ENCODE measurements at places on chromosomes 11 and 22. TPM values are rescaled to one million over a fixed set of nuclear protein-coding genes. Genes with fewer than 3 reads are reported as not detected.

The MFRP gene
- not detected for polyA plus RNA-seq

The SLC5A4 gene
- polyA plus RNA-seq = 0.91 TPM

The PEX26 gene
- polyA plus RNA-seq = 19.3 TPM

The MRGPRX4 gene
- polyA plus RNA-seq = not detected

The APOC3 gene
- 7.9 TPM for polyA plus RNA-seq

The FAM118B gene
- 28.6 TPM for polyA plus RNA-seq

The SAA4 gene
- polyA plus RNA-seq = 0.22 TPM

DNA sequence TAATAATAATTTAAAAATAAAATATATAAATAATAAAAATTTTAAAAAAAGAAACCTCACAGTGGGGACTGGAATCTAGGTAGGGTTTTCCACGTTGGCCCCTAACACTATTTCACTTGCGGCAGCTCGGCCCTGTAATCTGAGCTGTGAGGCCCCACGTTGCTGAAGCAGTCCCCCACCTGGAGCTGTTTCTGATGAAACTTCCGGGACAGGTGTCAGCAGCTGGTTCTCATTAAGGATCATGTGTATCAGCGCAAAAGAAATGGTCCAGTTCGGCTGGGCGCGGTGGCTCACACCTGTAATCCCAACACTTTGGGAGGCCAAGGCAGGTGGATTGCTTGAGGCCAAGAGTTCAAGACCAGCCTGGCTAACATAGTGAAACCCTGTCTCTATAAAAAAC is 17.3 kb downstream of the RHOD start:
- DNase-seq = no peak

DNA sequence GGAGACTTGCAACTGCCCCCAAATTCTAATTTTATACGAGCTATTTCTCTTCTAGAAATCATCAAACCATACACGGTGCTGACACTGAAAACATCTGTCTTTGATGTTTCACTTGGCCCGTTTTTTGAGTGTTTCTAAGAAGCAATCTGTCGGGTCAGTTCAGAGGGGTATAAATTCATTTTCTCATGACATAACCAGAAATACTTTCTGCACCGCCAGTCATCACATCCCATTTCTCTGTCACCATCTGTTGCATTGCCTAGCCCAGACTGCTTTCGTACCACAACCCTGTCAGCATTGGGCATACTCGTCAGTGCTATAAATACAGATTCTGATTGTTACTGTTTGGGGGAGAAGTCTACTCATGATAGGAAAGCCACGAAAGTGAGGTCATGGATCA is 63.1 kb upstream of the CCDC90B start:
- DNase-seq = peak; percentile 14

DNA sequence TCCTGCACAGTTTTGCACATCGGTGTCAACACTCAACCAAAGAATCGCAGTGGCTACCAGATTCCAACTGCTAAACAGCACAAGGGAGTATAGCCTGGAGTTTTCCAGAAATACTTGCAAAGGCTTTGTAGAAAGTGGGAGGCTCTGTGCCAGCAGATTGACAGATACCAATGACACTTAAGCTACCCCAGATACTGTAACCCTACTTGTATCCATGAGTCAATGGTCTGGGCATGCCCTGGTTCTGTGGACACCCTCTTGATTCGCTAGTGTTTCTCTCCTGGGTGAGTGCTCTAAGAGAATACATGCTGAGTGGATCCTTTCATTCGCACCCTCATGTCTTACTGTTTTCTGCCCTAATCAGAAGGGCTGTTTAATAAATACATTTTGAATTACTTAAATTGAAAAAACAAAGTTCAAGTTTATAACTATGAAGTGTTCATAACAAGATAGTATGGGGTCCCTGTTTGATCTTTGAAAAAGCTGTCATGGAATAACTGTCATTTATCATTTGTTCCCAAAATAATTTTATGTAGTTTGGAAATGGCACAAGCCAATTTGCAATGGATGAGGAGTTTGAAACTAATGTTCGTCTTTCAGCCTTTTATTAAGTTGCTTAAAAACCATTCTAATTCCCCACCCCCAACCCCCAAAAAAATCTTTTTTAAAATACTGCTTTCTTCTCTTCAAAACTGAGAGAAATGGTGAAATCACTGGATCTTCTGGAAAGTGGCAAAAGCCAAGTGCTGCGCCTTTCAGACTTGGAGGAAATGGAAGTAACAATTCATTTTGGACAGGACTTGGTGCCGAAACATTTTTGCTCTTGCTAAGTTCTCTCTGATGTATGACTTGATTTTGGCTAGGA is 600.5 kb upstream of the TENM4 start:
- no peak for DNase-seq

DNA sequence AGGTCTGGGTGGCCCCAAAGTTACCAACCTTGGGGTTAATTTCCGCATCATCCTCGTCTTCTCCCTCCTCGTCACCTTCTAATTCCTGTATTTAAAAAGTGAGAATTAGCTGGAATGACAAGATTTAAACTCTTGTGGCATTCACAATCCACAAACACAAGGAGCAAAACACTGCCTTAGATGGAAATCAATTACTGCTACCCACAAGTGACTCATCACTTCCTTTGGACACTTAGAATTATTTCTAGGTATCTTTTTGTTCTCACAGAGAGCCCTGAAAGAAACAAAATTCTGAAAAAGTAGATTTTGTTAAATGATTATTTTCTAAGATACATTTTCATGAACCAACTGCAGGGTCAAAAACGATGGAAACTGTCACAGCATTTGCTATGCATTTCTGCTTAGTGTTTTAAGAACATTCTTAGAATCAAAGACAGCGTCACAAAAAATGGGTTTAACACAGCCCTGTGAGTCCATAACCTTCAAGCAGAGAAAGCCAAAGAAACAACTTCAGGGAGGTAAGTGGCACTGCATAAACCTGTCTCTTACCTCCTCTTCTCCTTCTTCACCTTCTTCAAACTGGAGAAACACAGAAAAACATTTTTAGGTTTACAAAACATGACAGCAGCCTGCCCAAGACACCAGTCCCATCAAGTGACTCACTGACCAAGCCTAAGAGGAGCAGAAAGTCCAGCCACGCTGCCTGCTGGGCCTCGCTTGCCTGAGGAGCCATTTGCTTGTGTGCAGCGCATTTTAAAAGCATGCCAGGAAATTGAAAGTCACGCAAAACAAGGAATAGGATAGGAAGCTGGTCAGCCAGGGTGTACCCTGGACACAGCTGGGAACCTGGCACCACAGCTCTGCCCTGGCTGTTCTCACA is 22.3 kb upstream of the PHLDA2 start:
- no peak for DNase-seq

DNA sequence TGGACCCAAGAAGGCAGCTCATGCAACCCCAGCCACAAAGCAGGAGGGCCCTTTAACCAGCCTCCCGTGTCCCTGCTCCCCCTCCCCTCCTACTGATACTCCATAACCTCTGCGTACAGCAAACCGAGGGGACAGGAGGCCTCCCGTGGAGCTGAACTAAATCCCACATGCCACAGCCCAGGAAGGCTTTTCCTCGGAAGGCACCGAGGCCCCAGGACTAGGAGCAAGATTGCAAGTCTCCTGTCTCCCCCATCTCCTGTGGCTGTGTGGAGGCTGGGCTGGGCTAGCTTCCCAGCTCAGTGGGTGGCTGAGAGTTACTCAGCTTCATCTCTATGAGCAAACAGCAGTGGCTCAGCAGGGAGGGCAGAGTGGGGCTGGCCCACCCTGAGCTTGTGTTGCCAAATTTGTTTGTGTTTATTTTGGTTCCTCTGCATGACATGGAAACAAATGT is 62.7 kb upstream of the NECTIN1 start:
- no peak for DNase-seq

- no peak for DNase-seq
Measured at GRCh38 chr11:78539506-78539905, 35.2 kb downstream of the NARS2 start.

GRCh38 chr11:124769806-124770774 is 8.0 kb upstream of the ESAM start:
- no peak for DNase-seq

- DNase-seq = no peak
Measured at GRCh38 chr22:46714550-46714949, 23.5 kb downstream of the CERK start.

DNA sequence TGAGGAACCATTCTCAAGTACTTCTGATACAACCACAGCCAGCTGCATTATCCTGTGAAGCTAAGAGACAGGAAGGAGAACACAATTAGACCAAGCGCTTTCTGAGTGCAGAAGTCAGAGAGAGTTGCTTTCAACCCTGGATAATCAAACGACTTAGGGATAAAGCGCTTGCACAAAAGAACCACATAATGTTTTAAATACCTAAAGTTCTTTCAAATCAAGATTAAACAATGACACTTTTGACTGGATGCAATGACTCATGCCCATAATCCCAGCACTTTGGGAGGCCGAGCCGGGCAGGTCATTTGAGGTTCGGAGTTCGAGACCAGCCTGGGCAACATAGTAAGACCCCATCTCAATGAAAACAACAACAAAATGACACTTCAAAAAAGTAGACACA is 145.1 kb downstream of the SWAP70 start:
- no peak for DNase-seq

DNA sequence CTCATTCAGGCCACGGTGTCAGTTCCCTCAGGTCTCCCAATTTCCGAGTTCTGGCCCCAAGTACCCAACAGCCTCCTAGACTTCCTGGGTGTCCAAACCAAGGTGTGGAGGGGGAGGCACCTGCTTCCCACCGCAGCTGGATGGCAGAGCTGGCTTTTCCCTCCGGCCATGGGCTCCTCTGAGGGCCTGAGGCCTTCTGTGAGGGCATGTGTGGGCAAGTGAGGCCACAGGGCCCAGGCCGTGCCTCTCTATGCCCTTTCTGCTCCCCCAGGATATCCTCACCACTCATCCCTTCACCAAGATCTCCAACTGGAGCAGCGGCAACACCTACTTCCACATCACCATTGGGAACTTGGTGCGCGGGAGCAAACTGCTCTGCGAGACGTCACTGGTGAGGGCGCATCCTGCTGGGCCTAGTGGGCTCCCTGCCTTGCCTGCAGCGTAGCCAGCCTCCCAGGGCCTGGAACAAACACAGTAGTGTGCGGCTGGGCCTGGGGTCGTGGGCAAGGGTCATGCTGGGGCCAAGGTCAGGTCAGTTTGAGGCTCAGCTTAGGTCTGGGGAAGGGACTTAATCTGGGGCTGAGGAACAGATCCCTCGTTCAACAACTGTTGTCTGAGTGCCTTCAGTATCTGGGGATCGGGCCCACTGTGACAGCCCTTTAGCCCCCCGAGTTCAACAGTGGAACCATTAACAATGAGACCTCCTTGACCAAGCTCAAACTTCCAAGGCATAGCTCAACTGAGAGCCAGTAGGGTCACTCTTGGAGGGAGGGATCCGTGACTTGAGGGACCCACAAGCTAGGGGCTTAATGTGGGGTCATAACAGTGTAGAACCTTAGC is 85.8 kb downstream of the MYO7A start:
- DNase-seq = no peak

DNA sequence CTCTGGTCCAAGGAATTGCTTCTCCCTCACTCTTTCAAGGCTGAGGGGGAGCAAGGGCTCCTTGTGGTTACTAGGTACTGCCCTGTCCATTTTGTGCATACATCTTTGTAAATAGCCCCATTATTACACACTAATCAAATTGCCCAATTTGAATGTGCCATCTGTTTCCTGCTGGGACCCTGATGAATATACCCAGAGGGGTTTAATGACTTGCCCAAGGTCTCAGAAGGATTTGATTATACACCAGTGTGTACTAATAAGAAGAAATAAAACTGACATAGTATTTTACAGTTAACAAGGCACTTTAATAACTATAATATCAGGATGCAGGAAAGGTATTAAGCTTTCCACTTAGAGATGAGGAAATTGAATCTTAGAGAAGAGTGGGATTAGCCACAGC is 64.6 kb upstream of the PTPRJ start:
- DNase-seq = no peak

- no peak for DNase-seq
Measured at GRCh38 chr22:24582056-24582814, 10.6 kb downstream of the LRRC75B start.

GRCh38 chr22:37070744-37071143 is 19.2 kb downstream of the KCTD17 start:
- no peak for DNase-seq

DNA sequence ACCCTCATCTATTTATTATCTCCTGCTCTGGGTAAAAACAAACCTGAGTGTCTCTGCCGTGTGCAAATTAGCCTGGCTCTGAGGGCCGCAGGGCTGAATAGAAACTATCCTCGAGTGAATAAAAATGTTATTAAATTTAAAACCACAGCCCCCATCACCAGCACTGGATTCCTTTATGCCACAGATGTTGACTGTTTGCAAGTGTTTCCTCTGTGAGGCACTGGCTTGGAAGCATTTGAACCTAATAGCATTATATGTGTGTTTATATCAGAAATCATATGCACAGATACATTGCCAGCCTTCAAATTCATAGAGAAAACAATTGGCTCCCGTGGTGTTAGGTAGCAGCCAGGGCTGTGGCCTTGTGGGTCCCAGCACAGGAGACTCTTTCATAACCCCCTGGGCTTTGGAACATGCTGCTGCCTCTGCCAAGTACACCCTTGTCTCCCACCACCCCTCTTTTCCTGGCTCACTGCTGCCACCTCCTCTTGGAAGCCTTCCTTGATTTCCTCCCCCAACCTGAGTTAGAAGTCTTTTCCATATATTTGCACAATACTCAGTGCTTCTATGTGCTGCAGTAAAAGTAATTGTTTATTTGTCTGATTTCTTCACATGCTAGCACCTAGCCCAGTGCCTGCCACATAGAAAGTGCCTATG is 294.4 kb downstream of the DDX10 start:
- no peak for DNase-seq

DNA sequence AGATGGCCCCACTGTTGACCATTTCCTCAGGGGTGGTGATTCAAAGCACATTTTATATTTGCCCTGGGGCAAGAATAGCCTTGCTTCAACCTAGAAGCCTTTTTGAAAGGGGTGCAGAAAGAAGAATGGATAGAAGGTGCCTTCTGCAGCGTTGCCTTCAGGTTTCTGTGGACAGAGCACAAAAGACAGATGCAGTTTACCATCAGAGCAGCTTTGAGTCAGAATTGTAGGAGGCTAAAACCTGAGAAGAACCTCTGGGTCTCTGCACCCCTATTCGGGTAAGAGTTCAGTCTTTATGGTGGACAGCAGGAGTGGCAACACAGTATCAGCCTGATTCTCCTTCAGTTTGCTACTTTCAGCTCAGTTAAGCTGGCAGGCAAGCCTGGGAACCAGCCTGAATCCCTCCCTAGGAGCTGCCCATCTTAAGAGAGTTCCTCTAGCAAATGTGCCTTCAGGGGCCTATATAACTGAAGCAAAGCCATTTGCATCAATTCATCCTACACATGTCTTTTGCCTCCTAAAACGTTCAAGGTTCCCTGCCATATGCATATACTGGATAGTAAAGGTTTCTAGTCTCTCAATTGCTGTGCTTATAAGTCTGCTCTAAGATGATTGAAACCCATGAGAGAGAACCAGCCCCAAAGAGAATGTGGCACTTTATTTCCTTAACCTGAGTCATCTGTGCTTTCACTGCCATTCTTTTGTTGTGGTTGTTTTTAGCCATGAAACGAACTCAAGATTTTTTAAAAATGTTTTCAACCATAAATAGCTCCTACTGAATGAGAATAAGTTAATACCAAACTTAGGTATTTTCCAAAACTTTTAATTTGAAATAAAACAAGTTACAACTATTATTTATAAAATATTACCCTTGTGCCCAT is 123.0 kb downstream of the TRIM44 start:
- no peak for DNase-seq

GRCh38 chr11:44028816-44029506 is 18.8 kb upstream of the ACCSL start:
- DNase-seq = no peak
